ENCODE measurements at places on chromosomes 11 and 22.

- DNase-seq: no peak
Measured at GRCh38 chr11:70048279-70049024, 29.7 kb upstream of the ANO1 start.

GRCh38 chr11:61697078-61697502 lies 16.9 kb downstream of the DAGLA start:
- DNase-seq: no peak

GRCh38 chr22:35918456-35918855 lies 110.2 kb downstream of the RBFOX2 start:
- no peak for DNase-seq

DNA sequence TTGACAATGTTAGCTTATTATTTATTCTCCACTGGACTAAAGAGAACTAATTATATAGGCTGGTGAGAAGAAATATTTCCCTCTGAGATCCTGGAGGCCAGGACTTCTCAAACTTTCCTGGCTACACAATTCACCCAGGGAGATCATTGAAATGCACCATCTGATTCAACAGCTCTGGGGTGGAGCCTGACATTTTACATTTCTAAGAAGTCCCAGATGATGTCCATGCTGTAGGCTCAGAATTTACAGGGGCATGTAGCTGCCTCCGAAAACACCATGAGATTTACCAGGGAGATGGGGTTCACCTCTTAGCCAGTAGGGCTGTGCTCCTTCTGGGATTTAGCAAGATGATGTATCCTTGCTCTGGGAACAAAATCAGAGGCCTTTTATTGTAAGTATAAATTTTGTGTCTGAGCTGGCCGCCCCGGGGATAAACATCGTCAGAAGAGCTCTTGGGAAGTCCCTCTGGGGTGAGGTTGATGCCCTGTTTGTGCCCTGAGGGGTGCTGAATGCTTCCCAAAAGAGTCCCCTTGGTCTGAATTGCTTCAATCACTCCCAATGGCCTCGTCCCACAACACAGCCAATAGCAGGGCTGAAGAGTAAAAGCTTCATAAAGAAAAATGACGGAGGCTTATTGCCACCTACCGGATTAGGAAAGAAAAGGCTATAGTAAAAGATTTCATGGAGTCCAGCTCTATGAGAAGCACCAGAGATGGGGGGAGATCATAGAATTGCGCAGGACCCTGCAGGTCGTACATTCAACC lies 33.4 kb upstream of the API5 start:
- DNase-seq: no peak

DNA sequence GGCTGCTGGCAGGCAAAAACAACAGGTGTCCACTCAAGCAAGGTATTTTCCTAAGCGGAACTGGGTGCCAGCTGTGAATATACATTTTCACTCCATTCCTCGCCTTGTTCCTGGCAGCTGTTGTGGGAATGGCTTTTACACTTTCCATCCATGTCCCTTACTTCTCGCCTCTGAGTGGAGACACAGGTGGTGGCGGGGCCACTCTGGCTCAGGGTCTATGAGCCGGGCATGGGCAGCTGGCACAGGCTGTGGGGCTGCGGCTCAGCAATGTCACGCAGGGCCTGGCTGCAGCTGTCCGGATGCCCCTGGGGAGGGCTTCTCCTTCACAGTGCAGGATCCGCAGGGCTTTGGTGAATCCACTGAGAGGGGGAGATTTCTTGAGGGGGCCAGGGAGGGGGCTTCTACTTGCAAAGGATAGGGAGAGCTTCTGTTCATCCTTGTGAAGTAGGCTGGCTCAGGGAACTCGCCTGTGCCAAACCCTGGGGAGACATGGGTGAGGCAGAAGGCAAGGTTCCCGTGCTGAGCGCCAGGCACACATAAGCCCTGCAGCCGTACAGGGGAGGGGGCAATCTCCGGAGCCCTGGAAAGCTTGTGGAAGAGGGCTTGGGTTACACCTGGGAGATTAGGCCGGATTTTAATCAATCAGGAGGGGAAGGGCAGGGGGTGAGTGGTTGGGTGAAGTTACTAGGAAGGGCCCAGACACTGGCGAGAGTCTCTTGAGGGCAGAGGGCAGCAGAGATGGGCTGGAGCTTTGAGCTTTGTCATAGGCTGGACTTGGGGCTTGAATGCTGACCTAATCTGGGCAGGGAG lies 45.7 kb downstream of the KCNQ1OT1 start:
- DNase-seq: peak; percentile 51

DNA sequence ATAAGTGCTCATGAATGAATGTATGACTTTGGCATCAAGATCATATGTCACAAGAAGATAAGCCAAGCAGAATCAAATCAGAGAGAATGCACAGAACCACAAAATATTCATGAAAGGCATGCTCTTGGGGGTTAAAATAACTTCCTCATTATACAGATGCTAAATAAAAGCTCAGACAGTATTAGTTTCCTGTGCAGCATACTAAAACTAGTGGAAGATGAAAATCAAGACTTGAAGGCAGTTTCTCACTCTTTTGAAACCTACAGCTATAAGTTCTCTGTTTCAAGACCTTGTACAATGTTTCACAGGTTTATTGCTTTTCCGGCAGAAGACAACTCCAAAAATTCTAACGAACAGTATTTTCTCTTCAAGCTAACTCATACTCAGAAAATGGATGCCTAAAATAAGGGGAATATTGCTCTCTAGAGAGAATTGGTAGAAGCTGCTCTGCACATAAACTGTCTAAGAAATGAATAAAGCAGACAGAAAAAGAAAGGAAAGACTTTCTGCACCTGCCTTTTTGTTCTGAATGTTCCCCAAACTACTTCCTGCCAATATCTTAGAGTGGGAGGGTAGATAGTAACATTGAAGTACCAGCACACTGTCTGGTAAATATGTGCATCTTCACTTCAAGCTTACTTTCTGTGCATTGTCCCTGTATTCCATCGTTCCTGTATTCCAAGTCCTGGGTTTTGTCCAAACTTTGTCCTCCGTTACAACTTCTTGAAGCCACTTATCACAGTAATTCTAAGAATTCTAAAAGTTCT lies 639.4 kb upstream of the FAT3 start:
- no peak for DNase-seq
